ENCODE measurements at places on chromosomes 13 and 19.

- no peak for DNase-seq
These were observed 45.3 kb downstream of the RFC3 start for GRCh38 chr13:33863188-33863789.

- DNase-seq, result peak; percentile 58
These were observed 3.1 kb downstream of the NCAN start for GRCh38 chr19:19214892-19215291.

GRCh38 chr19:19110410-19111135, 27.7 kb downstream of the TMEM161A start:
- no peak for DNase-seq

- DNase-seq, result no peak
These were observed 84.3 kb upstream of the UBL3 start for GRCh38 chr13:29934531-29935308.

DNA sequence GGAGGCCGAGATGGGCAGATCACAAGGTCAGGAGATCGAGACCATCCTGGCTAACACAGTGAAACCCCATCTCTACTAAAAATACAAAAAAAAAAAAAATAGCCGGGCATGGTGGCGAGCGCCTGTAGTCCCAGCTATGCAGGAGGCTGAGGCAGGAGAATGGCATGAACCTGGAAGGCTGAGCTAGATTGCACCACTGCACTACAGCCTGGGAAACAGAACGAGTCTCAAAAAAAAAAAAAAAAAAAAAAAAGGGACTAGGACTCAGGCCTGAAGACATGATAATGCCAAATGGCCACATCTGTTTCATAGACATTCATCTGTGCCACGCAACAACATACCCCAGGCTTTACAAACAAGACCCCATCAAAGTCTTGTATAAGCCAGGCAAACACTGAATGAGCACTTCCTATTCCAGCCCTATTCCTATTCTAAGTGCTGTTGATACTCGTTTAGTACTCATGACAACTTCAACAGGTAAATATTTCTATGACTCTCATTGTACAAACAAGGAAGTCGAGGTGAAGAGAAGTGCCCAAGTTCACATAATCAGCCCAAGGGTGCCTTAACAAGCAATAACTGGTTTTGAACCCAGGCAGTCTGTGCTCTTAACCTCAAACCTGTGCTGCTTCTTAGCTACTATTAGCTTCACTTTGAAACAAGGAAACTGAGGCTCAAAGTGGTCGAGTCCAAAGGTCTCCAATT, 1.7 kb downstream of the B9D2 start:
- no peak for DNase-seq

DNA sequence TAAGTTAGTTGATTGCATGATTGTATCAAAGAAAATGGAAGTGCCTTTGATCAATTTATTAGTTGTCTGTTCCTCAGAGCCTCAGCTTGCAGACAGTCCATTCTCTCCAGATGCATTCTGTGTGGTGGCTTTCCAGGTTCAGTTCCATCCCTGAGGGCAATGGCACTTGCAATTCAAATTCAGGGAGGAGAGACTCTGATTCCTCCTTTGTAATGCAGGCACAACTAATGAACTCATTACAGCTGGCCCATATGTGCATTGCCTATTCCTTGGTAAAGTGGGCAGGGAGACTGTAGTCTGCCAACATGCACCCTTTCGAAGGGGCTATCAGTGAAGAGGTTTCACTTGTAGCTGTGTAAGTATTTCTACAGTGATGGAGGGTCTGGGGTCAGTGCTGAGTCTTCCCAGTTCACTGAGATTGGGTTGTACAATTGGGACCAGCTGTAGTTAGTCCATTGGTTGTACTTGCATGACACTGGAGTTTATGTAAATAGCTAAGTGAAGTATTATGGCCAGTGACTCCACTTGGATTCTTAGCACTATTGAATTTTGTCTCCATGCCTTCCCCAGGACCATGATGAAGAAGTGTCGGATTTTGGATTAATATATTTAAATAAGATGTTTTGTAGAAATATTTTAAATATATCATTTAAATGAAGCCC, 401.7 kb downstream of the GPC6 start:
- no peak for DNase-seq

DNA sequence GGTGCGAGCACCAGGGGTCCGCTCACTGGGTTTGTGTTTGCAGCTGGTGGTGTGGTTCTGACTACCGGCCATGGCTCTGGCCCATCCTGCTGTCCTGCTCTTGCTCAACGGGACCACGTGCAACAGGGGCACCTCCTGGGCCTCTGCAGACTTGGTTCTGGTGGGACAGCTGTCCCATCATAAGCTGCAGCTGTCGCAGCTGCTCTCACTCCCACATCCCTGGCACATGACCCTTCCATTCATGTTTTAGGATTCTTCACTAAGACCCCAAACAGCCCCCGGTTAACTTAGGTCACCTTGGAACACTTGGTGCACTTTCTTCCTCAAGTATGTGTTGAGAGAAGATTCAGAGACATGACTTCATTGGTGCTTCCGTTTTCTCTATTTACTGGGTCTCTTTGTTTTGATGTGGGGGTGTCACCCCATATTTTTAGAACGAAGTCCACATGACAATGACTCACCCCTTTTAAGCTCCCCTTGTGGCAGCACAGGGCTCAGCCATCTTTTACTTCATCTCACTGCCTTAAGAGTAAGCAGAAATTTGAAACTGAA, 68.4 kb upstream of the ARHGEF7 start:
- no peak for DNase-seq

- DNase-seq, result no peak
These were observed 2.1 kb downstream of the SARS2 start for GRCh38 chr19:38928391-38929001.

DNA sequence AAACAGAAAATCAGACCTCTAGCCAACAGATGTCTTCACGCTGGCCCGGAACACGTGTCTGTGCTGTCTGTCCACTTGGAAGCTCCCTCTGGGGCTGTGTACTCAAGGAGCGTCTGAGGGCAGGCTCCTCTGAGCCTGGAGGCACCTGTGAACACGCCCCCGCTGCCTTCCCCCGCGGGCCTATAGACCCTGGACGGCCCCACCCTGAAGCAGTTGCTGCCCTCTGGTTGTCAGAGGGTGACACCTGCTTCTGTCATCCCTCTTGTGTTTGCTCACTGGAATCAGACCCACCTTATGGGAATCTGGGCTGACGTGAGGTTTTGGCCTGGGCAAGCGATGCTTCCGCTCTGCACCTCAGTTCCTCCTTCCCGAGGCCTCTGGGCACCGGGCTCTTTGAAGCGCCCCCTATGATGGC, 19.2 kb downstream of the EPN1 start:
- no peak for DNase-seq

- DNase-seq, result peak; percentile 72
These were observed 17.3 kb downstream of the PLD3 start for GRCh38 chr19:40365613-40366401.

DNA sequence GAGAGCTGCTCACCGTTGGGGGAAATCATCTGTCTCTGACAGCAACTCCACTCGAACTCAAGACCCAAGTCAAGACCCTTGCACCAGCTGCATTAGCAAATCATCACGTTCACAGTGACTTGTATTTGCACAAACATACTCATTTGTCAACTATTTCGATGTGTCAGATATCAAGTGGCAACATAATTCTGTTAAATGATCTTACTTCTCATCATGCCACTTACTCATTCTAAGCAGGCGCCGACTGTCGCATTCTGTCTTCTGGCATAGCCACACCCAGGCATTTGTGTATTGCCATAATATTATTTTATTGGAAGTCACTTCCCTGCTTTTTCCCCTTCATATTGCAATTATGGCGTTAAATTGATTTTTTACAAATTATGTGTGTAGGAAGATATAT, 23.0 kb upstream of the ATP1A3 start:
- DNase-seq, result no peak

DNA sequence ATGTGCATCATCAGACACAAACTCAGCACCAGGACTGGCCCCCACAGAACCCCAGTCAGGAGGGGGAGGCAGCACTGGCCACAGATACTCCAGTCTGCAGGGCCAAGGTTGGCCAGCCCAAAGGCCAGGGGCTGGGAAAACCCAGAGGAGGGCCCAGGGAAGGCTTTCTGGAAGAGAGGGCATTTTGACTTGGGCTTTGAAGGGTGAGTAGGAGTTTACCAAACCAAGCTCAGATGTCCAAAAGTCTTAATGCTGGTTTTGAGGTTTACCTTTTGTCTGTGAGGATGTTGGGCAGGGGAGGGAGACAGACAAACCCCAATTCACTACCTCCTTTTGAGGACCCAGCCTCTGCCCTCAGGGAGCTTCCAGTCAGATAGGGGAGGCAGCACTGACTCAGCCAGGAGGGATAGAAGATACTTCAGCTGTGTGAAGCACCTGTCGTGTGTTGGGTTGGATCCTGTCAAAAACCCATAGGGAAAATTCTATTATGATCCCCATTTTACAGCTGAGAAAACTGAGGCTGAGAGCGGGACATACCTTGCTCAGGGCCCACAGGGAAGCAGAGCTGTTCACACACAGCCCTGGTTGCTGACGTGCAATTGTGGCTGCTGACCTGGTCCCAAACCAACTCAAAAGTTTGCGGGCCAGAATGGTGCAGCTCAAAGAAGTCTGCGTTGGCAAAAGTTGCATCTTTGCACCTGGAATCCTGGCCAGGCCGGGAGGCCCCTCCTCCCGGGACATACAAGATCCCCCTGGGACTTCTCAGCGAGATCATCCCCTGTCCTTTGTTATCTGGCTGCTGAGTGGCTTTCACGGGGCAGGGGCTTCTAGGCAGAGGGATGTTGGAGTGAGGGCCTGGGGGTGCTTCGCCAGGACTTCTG, 13.1 kb downstream of the CILP2 start:
- DNase-seq, result no peak

DNA sequence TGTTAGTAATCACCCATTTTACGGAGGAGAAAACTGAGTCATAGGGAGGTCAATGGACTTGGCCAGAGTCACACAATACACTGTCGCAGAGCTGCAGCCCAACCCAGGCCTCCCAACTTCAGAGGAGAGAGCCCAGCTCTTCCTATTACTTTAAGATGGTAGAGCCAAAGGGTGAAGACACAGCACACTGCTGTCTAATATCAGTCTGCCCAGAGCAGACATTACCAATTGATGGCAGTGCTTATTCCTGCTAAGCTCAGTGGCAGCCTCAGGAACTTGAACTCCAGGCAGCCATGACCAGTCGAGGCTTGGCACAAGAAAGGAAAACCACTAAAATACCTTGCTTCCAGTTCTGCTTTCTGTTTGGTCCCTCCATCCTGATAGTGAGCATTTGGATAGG, 18.4 kb downstream of the TMEM150B start:
- no peak for DNase-seq

- DNase-seq, result no peak
These were observed 2.2 kb upstream of the PRKD2 start for GRCh38 chr19:46718934-46719622.

DNA sequence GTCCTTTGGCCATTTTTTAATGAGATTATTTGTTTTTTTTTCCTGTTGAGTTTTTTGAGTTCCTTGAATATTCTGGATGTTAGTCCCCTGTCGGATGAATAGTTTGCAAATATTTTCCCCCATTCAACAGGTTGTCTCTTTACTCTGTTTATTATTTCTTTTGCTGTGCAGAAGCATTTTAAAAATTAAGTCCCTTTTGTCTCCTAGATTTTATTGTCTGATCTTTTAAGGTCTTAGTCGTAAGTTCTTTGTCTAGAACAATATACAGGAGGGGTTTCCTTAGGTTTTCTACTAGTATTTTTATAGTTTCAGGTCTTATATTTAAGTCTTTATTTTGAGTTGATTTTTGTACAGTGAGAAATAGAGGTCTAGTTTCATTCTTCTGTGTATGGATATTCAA, 284.4 kb downstream of the GPC6 start:
- DNase-seq, result no peak

GRCh38 chr19:40707615-40708014, 9.1 kb downstream of the COQ8B start:
- no peak for DNase-seq

DNA sequence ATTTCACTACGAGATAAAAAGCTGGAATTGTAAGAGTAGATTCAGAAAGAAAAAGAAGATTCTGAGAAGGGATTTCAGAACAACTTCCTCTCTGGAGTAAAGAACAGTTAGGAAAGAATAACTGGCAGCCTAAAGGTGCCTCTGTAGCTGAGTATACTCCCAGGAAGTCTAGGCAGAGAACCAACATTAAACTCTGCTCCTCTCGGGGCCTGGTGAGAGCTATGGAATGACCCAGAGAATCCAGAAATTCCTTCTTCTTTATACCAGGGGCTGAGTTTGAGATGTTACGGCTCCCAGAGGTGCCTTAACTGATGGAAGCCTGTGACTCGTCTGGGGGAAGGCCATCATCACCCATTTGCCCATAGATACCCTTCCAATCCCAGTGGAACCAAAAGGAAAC, 39.1 kb downstream of the FAM216B start:
- DNase-seq, result peak; percentile 65

GRCh38 chr13:66477816-66478215, 752.3 kb downstream of the PCDH9 start:
- DNase-seq, result peak; percentile 9

- DNase-seq, result peak; percentile 4
These were observed 45.3 kb upstream of the TRPC4 start for GRCh38 chr13:37914781-37915391.

DNA sequence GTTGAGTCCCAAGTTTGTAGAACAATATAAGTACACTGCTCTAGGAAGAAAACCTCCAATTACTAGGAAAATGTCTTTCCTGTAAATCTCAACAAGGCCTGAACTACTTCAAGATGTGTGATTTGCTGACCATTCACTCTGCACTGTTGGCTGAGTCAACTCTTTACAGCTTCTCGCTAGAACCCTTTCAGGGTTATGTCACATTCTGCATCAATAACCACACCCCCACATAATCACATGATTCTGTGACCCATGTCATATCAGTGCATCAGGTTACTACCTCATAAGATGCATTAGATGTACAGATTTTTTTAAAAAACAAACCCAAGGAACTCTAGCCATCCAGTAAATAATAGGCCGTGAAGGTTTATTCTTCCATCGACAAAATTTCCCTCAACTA, 16.1 kb upstream of the DCLK1 start:
- no peak for DNase-seq

DNA sequence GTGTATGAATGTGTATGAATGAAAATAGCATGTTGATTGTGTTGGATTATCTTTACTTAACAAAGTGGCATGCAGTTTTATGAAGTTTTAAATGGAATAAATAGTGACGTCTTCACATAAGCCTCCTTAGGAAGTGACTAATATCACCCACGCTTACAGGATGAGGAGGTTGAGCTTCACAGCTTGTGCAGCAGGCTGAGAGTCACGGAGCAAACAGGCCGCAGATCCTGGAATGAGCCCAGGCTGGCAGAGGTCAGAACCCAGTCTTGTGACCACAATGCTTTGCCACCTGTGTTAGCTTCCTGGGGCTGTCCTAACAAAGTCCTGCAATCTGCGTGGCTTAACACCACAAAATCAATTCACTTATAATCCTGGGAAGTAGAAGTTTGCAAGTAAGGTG, 20.8 kb downstream of the LAIR2 start:
- no peak for DNase-seq
